CD4-positive, CD25-positive, alpha-beta regulatory T cell (primary cell): ENCODE measurements at places on chromosomes 4 and X.

DNA sequence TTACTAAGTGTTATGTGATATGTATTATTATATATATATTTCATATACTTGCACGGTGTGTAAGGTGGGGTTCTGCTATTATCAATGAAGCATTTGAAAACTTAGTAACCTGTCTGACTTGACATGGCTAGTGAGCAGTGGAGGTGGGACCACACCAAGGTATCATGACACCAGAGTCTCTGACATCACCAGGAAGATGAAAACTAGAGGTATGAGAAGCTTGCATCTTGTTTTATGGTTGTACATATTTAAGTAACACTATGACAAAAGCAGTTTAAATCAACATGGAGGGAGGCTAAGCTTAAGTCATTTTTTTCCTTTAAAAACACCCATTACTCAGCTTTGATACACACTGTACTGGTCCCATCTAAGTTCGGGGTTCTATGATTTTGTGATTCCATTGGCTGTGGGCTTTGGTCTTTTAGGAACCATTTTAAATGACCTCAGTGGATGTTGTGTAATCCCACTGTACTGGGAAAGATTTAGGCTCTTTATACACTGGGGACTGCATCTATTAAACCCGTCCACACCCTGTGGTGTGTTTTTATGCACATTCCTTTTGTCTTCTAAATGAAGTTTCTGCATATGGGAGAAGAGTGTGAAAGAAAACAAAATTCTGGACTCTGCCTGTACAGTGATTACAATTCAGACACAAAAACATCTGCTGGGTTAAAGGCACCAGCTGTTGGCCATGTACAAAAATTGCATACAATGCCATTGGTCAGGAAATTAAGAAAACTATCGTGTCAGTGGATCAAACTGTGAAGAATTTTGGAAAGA lies 570.6 kb downstream of the SPRY1 start:
- no peak for DNase-seq

DNA sequence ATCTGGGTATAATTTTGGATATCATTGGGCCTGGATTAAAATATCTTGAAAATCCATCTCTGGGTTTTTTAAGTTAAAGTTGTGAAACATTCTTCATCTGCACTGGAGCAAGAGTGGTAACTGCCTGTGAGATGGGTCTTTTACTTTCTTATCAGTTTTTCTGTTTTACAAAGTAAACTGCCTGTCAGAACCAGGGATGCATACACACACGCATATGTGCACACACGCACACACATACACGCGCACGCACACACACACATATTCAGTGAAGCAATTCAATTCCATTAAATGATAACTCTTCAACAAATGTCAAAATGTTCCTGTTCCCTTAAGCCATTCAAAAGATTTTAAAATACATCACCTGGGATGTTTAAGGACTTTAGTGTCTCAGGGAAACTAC lies 515.8 kb downstream of the INPP4B start:
- no peak for DNase-seq

DNA sequence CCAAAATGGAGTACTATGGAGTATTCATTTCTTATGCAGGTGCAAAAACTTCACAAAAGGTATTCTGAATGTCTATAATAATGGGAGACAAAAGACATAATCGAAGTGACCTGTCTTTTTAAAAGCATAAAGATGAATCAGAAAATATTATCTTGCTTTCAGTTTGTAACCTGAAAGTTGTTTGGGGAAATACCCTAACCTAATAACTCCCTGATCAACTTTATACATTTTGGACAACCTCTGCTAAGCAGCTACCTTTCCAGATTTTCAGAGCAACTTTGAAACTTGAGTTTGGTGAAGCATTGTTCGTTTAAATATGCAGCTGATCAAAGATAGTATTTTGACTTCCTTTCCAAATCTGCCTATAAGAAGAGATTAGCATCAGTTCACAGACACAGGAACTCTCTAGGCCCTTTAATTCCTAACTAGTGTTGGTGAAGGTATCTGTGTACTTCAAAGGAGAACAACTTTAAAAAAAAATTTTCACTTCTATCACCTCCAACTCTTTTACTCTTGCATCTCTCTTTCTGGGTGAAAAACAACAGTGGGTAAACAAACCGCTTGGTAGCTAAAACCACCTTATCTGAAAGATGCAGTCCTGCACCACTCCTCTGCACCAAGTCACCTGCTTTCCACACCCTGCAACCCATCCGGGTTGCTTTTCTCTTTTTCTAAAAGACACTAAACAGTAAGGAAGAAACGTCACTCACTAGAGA lies 26.5 kb downstream of the CD40LG start:
- DNase-seq, result peak; percentile 53

- DNase-seq, result no peak
Measured at GRCh38 chrX:132426695-132427281, 62.0 kb downstream of the MBNL3 start.

DNA sequence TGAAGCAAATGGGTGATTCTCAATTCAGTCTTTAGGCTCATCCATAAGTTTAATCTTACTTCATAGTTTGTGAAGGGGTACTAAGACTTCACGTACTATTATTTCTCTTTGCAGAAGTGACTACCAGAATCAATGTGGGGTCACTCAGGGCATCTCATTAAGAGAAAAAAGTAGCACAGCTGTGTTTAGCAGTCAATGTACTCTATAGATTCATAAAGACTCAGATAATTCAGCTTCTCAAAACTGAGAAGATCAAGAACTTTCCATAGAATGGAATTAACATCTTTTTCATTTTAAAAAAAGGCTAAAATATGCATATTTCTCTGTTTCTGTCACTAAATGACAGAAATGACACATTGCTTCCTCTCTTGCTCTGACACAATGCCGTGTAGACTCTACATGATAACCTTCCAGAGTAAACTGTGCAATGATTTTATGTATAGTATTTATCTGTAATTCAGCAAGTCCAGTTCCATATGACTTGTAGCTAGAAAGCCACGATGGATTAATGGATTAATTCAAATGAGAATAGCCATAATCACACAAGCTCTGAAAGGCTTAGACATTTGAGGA lies 20.3 kb upstream of the LSM6 start:
- no peak for DNase-seq

DNA sequence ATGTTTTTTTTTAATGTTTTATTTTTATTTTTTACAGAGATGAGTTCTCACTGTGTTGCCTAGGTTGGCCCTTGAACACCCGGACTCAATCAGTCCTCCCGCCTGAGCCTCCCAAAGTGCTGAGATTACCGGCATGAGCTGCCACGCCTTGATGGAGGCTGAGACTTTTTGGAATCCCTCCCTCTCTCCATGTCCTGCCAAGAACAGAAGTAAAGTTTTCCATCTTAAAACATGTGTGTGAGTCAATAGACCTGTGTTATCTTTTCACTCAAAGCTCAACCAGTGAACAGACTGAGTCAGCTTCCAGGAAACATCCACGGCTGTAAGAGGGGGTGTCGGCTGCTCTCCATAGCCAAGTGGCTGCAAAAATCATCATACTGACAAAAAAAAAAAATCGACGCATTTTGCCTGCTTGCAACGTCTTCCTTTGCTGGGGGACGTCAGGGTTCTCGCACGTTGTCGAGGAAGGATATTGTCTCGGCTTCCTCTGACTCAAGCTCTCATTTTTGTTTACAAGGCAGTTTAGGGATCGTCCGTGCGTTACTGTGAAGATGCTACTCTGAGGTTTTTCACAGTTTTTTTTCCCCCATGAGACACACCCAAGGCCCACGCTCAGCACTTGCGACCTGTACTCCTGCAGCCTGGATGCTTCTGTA lies 10.0 kb upstream of the ASMTL start:
- DNase-seq, result peak; percentile 29

GRCh38 chr4:1204286-1204827 lies 32.0 kb upstream of the SPON2 start:
- DNase-seq, result no peak

DNA sequence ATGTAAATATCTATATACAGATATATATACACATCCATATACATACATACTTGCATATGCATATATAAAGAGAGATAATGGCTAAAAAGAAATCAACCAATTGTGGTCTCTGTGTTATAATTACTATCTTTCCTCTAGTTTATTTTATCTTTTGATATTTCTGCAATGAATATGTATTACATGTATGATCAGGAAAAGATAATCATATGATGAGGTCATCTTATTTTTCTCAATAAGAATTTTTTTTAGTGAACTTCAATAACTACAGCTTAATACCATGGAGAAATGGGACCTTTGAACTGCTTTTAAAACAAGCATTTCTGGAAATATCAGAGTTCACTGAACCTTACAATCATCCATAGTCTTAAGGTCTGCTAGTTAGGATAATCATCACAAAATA lies 158.0 kb downstream of the HNRNPD start:
- no peak for DNase-seq

GRCh38 chr4:100986360-100986868 lies 360.9 kb downstream of the PPP3CA start:
- no peak for DNase-seq

- no peak for DNase-seq
Measured at GRCh38 chr4:18227880-18228279, 206.3 kb upstream of the LCORL start.
